ENCODE measurements at places on chromosomes 5 and 9.

DNA sequence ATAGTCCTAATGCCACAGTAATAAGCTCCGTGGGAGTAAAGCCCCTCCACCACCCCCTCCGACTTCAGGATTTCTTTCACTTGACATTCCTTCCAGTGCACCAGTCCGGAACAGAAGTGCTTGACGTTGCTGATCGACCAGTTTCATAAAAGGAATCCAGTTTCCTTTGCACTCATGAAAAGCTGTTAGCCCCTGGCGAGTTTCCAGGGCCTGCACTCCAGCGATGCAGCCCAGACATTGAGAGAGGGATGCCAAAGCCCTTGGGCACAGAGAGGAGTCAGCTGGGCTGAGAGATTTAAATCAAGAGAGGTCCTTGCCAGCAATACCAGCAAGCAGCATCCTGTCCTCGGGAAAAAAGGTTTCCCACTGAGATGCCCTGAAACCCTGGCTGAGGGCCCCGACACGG, 170.1 kb downstream of the GABBR2 start:
- DNase-seq: no peak

GRCh38 chr5:132419502-132420468, 50.3 kb downstream of the SLC22A5 start:
- no peak for DNase-seq

DNA sequence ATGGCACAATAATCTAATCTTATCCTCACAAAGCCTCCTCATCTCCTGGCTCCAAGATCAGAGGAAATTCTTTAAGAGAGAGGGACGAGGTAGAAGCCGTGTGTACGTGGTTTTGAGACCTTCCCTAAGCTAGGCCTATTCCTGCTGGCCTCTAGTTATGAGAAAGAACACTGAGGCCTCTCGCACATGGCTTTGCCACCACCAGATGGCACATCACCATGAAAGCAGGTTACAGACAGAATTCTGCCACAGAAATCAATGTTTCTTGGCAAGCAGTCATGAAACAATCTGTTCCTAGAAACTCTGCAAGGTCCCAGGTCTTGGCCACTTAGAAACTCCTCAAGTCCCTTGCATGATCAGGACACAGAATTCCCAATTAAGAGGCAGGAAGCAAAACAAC, 268.2 kb upstream of the TAS2R1 start:
- no peak for DNase-seq

DNA sequence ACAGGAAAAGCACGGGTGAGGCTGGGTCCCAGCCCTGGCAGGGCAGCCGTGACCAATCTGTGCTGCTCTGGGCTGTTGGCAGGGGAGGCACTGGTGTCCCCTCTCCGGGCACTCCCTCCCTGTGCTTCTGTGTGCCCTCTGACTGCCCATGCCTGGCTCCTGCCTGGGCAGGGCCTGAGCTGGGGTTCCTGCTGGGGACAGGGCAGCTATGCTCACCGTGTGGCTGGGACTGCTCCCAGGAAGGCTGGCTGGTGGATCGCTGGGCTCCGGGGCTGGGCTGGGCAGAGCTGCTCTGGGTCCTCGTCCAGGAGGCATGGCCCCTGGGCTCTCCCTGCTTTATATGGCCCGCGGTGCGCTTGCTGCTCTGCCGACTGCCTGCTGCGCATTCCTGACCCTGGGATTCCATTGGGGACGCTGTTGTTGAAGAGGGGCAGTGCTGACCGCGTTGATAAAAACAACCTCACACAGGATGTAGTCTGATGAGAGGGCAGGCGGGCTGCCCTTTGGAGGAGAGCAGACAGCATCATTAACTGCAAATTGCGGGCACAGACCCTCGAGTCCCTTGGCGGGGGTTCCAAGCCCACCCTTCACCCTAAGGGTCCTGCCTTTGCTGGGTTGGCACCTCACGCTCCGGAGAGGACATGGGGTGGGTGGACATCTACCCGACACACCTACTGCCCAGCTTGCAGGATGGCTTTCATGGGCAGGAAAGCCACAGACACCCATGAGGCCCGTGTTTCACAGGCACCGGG, 955 bp downstream of the QRFP start:
- DNase-seq: no peak

DNA sequence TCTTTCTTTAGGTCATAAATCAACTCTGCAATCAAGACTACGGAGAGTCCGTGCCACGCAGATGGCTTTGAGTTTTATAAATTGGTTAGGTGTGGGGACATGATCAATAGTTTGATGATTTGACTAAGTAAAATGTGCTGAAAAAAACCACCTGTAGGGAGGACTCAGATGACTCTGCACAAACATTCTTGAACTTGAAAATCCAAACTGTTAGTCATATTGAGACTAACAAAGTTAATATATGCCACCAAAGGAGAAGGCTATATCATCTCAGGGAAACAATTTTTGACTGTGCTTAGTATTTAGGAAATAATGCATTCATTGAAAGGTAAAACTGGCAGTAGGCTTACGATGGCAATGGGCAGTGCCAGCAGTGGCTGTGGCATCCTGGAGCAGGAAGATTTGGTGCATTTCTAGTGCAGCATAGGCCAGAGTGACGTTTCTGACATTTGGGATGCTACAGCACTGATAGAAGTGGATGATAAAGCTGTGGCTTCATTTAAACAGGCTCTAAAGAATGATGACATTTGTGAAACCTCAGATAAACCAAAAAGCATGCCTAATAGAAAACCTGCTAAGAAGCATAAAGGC, 291.1 kb downstream of the MLLT3 start:
- DNase-seq: no peak

- no peak for DNase-seq
Measured at GRCh38 chr5:59151162-59151889, 568.5 kb downstream of the RAB3C start.

DNA sequence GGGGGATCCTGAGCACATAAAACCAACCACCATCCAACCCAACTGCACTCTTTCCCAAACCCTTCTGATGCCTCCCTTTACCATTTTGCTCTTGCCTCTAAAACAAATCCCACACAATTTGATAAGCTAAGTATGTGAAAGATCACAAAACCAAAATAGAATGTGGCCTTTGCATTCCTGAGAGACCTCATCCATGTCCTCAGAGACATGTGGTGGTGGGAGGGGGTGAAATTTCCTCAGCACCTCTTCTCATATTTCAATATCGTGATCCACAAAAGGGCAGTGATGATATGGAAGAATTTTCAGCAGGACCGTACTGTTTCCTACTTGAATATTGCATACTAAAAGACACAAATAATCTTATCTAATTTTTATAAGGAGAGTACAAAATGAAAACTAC, 423.3 kb downstream of the TLE1 start:
- no peak for DNase-seq

- no peak for DNase-seq
Measured at GRCh38 chr9:36847781-36848673, 186.0 kb downstream of the PAX5 start.

DNA sequence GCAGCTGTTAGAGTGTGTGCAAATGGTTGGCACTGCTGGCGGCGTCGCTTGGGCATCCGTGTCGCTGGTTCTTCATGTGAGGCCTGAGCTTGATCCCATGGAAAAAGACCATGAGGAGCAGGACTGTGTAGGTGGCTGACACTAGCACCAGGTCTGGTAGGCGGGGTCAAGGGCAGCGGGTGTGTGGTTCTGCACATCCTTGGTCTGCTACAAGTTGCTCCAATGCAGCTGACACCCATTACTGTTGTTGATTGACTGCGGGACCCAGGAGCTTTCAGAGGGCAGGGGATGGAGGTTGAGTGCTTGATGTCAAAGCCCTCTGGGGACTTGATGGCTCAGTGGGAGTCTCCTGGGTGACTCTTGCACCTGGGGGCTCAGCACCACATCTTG, 29.0 kb upstream of the PITX1 start:
- no peak for DNase-seq

- no peak for DNase-seq
Measured at GRCh38 chr9:129702589-129703520, 37.4 kb downstream of the PRRX2 start.

DNA sequence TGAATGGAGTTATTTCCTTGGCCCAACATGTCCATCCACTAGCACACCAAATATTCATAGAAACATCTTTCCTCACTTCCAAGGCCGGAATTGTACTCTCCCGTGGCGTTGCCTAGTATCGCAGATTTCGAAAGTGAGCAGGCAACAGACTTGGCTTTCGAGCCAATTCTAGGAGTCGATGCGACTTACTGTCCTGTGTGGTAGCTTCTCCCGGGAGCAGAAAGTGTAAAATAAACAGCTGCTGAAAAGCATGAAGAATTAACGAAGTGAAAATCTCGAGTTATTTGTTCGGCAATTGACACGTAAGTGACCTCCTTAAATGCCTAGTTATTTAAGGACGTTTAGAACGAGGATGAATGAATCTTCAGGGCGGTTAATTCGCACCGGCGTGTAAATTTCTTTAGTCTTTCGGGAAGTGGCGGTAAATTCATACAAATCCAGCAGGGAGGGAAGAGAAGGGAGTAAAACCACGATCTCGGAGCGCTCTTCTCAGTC, 449 bp upstream of the PCSK5 start:
- DNase-seq: no peak

DNA sequence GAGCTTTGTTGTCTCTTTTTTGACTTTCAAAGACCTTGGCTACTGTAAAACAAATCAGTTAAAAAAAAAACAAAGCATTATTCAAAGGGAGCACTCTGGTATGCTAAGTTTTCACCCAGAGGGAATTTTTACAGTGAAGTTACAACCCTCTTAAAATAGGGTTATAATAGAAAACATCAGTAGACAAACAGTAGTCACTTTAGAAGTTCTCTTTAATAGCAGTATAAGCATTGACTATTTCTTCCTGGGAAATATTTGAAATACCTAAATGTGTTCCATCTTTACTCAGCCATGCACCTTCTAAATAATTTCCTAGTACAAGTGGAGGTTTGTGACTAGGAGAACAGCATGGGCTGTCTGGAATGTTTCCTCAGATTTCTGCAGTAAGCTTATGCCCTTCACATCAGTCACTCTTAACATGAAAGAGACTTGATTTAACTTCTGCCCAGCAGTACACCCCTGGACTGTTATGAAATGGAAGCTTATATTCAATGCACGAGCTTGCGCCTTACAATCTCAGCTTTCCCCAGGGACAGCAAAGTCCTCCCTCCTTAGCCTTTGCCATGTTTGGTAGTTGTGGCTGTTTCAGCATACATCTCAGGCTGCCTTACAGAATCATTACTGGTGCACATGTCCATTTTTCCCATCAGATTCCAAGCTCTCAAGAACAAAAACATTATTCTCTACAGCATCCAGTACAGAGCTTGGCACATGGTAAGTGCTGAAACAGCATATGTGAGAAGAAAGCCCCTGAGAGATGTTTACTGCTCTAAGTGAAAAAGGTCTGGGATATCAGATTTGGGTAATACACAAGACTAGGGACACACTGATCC, 191.5 kb downstream of the ZNF608 start:
- no peak for DNase-seq

DNA sequence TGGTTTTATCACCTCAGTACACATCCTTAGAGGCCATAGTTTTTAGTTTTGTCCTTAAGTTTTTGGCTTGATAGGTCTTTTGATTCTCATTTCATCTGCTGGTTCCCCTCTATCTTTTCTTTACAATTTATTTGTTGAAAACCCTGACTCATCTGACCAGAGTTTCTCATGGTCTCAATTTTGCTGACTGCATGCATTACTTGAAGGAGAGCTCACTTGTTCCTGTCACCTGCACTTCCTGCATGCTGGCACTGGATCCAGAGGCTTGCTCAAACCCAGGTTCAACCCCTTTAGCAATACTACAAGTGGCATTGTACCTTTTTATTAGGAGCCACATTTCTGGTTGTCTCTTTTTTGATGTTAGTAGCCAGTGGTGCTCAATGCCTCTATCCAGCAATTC, 26.7 kb downstream of the FBXO10 start:
- DNase-seq: no peak

- no peak for DNase-seq
Measured at GRCh38 chr5:14064841-14065240, 78.3 kb upstream of the TRIO start.

All from GOT3 (cell line).